ENCODE measurements at places on chromosomes 4 and X.
A peak's percentile ranks its signal among the peaks of the same experiment; 100 is the strongest.

- no peak for DNase-seq
Measured at GRCh38 chr4:175273995-175274753, 356.0 kb downstream of the ADAM29 start.

DNA sequence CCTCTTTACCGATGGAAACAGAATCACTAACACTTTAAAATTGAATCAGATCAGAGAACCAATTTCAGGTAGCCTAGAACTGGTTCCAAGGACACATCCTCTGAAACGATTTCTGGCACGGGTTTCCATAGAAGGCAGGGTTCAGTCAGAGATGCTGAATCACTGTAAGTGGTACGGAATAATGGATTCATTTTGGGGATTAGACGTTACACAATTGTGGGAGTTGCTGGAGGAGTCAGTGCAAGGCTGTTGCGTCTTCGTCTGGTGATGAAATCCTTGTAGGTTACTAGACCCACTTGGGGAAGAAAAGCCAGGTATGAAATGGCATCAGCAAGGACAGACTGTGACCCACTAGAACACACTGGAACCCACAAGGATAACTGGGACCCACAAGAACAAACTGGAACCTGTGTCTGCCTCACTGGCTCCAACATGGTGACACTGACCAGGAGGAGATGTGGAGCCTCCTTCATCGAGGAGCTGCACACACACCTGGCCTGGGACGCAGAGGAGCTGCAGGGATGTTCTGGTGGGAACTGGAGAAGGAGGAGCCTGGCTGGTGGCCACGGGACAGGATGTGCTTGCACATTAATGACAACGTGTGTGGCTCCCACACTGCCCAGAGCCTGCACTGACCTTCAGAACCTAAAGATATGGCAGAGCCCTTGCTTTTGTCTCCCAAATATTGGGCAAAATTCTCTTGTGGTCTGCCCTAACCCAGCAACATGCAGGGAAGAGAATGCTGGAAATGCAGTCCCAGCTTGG lies 105.1 kb downstream of the TRAPPC11 start:
- DNase-seq: no peak

DNA sequence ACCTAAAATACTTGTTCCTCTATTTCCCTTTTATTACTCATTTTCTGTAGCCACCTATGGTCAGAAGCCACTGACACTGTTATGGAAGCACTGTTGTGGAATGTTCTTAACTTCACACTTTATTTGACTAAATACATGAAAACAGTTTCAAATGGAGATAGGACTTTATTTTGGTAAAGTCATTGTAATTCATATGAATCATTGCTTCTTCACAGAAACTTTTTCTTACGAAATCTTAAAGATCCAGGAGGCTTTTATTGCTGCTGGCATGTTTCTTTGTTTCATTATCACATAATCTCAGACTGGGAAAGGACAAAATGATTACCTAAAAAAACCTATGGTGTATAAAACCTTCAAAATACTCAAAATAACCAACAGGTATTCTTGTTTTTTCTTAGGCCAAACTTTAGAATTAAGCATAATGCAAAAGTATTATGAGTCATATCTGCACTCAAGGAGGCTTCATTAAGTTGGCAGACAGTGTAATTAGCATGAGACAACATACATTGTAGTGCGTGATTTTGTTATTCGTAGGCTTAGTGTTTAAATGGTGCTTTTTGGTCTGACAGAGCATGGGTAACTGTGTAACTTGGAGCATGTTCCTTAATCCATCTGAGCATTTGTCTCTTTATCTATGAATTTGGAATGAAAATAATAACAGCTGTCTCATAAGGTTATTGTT lies 58.0 kb downstream of the SH3BGRL start:
- DNase-seq: no peak

DNA sequence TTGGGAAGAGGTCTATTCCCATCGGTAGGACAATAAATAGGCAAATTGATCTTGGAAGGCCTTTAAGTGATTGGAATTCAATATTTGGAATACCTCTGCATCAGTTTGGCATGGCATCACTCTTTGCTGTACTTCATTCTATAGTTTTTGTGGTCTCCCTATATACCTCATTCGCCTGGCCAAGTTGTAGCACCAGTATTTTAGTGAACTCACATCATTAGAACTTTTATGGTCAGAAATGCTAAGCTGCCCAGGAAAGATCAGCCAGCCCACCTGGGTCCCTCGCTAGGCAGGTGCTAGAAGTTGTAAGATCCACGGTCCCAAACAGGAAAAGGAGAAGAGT lies 40.3 kb downstream of the ZCCHC13 start:
- DNase-seq: no peak

DNA sequence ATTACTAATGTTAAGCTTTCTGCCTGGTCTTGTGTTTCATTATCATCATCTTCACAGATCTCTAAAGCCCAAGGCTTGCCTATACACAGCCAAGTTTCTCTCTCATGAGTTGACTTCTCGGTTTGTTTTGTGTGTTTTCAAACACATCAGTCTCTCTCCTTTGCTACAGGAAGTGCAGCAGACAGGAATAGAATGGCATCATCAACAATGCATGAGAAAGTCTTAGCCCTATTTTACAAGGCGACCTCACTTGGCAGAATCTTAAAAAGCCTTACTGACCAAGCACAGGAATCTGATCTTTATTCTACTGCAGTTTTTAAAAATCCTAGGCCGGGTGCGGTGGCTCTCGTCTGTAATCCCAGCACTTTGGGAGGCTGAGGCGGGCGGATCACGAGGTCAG lies 36.8 kb downstream of the CC2D2A start:
- DNase-seq: no peak

GRCh38 chr4:28015996-28016395 lies 1155.4 kb downstream of the STIM2 start:
- no peak for DNase-seq

- DNase-seq: no peak
Measured at GRCh38 chrX:16559206-16559619, 90.7 kb upstream of the S100G start.

DNA sequence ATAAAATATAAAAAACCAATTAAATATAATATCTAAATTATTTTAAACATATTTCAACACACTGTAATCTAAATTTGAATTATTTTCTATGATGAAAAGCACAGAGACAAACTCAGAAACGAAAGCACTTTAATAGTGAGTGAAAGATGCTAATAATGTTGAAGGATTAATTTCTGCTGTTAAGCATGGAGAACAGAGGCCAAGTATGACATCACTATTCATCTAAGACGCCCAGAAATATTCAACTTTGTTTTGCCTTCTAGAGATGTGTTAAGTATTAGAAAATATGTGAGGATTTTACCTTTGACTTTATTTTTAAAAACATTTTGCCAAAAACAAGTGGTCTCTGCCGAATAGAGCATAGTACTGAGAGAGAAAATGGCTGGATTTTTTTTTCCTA lies 19.3 kb downstream of the ARHGEF6 start:
- DNase-seq: no peak

- no peak for DNase-seq
Measured at GRCh38 chr4:116925900-116926457, 159.4 kb downstream of the TRAM1L1 start.

- peak; percentile 20 for DNase-seq
Measured at GRCh38 chrX:104098151-104098808, 14.0 kb upstream of the ZCCHC18 start.

DNA sequence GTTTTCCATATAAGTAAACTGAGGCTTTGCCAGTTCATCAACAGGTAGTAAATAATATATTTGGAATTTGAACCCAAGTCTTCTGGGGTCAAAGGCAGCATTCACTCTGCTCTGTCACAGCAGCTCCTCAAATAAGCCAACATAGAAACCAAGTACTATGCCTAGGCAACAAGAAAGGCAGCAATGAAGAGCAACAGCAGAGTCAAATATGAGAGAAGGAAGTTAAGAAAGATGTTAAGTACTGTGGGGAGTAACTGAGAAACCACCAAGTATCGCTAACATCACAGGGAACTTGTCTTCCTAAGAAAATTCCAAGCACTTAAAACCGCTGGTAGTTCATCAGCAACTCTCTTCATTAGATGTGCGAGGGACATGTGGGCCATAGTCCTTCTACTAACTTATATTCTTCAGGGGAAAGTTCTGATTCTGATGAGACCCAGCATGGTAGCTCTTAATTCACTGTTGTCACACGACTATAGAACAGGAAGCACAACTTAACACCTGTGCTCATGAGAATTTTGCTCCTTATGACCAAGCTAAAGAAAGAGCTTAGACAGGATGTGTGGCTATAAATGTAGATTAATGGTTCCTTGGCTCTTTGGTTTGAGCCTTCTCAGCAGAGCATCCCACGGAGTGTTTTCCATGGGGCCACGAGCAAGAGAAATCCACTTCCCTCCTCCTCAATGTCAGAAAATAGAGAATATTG lies 107.8 kb downstream of the AR start:
- DNase-seq: no peak

DNA sequence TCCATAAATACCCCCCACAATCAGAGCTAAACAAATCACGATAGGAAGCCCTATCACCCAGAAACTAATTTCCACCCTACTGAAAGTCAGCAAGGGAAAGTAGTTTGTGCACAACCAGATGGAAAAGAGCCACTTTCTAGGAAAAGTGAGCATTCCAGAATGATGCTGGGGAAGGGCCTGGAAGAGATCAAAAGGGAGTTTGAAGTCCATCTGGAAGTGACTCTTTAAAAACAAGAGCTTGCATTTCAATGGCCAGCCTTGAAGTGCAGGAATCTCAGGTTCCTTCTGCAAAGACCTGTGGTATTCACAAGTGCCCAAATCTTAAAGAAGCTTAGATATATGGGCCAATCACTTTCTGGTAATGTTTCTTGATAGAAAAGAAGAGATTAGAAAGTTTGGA lies 97.0 kb upstream of the LDB2 start:
- no peak for DNase-seq

GRCh38 chr4:52573551-52573950 lies 85.5 kb downstream of the USP46 start:
- no peak for DNase-seq

GRCh38 chr4:1010395-1011021 lies 918 bp upstream of the FGFRL1 start:
- DNase-seq: no peak

- DNase-seq: no peak
Measured at GRCh38 chr4:113637823-113638561, 123.5 kb downstream of the CAMK2D start.

GRCh38 chr4:126906466-126906865 lies 726.3 kb upstream of the INTU start:
- no peak for DNase-seq

DNA sequence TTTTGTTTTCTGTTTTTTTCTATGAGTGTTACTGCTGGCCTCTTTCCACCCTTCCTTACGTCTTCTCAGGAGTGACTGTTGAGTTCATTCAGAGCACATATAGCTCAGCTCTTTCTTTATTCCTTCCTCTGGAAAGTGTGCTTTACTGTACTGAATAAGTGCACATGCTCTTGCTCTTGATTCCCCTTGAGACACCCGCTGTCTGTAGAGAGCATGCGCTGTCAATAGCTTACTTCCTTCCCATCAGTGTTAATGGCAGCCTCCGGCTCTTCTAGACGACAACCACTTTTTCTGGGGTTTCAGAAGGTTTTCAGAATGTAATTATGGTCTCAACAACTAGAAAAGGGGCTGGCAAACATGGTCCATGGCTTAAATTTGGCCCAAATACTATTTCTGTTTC lies 504.9 kb downstream of the C4orf33 start:
- no peak for DNase-seq

- peak; percentile 20 for DNase-seq
Measured at GRCh38 chrX:30971774-30972603, 82.9 kb upstream of the TAB3 start.

DNA sequence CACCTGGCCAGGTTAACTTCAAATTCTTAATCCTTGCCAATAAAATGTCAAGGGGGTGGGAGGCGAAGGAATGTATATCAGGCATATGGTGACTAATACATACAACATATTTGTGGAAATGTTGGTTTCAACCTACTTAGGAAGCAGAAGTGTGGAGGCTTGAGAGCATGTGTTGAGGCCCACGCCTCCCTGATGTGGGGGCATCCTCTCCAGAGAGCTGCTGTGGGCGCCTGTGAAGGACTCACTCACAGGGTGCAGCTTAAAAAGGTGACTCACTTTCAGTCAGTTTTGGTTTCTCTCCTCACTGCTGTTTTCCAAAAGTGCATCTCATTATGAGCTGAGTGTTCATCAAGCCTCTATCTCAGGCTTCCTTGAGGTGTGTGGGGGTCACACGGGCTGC lies 27.5 kb downstream of the LNX1 start:
- no peak for DNase-seq

DNA sequence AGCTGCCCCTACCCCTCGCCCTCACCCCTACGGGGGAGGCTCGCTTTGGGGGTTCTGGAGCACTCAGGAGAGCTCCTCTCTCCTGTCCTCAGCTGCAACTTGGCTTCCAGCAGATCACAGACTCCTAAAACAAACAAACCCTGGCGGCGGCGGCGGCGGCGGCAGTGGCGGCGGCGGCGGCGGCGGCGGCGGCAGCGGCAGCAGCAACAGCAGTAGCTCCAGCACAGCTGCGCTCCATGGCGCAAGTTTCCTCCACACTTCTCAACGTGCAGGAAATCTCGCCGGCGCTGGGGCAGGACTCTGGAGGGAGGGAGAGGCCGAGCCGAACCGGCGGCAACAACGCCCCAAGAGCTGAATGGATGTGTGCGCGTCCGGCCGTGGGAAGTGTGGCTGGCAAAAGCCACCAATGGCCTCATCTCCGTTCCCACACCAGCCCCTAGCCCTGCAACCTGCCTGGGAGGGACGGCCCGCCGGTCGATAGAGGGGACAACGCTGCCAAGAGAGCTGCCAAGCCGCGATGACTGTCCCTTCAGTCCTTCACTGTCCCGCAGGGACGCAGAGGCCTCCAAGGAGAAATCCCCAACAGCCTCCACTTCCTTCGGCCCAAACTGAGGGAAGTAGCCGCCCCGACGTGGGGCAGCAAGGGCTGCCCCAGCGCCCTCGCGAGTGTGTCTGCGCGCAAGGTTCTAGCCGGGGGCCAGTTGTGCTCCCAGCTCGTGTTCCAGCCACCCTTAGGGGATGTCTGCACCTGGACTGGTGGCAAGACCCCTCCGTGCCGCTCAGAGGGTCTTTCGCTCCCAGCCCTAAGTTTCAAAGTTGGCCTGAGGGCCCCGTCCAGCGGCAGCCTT lies 775 bp downstream of the SHROOM4 start:
- DNase-seq: peak; percentile 18

DNA sequence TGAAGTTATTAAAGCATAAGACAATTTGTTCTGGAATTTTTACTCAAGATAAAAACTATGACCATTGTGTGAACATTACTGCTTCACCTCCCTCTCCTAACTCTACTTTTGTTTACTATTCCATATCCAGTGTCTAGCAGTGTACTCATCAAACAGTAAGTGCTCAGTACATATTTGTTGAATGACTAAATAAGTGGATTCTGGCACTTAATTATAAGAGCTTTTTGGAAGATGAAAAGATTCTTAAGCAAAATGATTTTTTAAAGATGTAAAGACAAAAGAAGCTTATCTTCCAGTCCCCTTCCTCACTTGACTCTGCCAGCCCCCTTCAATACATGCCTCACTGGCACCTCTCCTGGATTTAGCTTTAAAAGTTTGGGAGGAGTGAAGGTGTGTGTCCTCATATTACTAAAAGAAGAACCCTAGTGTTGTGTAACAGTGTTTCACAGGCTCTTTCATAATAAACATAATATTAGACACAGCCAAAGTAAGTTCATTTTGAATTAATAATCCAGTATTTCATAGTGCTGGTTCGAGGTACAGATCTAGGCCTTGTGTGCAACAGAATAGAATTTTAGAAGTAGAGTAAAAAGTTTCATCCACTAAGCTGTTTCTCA lies 53.0 kb downstream of the GAB1 start:
- no peak for DNase-seq
